Thyroid gland (tissue), 4 donors: ENCODE measurements at places on chromosomes 12 and 14.

DNA sequence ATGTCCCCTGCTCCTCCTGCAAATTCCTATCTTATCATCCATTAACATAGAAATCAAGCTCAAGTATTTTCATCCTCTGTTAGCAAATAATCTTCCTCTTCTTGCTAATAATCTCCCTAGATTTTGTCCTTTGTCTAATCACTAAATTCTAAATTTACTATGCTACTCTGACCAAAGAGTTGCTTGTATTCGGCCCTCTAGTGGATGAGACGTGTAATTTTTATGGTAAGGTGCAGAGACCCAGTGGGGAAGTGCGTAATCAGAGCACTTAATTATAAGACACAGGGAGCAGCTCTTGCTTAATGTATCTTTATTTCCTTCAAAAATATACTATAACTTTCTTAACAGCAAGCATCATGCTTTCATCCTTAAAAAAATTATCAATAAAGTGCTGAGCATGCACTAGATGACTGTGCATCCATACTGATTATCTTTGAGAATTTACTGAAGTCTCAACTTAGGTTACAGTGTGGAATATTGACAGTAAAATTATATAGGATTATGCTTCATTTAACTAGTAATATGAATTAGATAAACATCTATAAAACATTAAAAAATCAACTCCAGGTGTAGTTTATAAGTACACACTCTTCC lies 212.6 kb downstream of the SLC16A7 start:
- no peaks in the 10 kb centered on the region for H3K4me1 ChIP-seq
- no peaks in the 10 kb centered on the region for H3K27me3 ChIP-seq
- DNase-seq = no peak

- no peak overlapping the region for H3K27ac ChIP-seq
- H3K27me3 ChIP-seq = no peaks in the 10 kb centered on the region
- no peaks in the 10 kb centered on the region for H3K4me1 ChIP-seq
- no peak overlapping the region for H3K4me3 ChIP-seq
- no peaks in the 10 kb centered on the region for H3K36me3 ChIP-seq
- no peak for DNase-seq
Measured at GRCh38 chr12:12779529-12779928, 5.9 kb upstream of the APOLD1 start.

- H3K36me3 ChIP-seq = no peaks in the 10 kb centered on the region
- H3K4me3 ChIP-seq = no peak overlapping the region
- no peaks in the 10 kb centered on the region for H3K27me3 ChIP-seq
- H3K4me1 ChIP-seq = no peaks in the 10 kb centered on the region
- no peak overlapping the region for H3K27ac ChIP-seq
- DNase-seq = peak; percentile 89
Measured at GRCh38 chr12:219891-220352, 6.0 kb upstream of the SLC6A12 start.

- H3K4me1 ChIP-seq = peaks cover 45% of the 10 kb centered on the region
- peaks cover 35% of the 10 kb centered on the region for H3K36me3 ChIP-seq
- H3K4me3 ChIP-seq = no peak overlapping the region
- no peaks in the 10 kb centered on the region for H3K27me3 ChIP-seq
Measured at GRCh38 chr12:54409267-54409666, 9.8 kb downstream of the ITGA5 start.

- H3K27ac ChIP-seq = no peak overlapping the region
- H3K27me3 ChIP-seq = no peaks in the 10 kb centered on the region
- no peak for DNase-seq
- no peaks in the 10 kb centered on the region for H3K36me3 ChIP-seq
Measured at GRCh38 chr12:117298191-117298590, 63.2 kb downstream of the NOS1 start.

- DNase-seq = no peak
- H3K27me3 ChIP-seq = no peaks in the 10 kb centered on the region
- no peak overlapping the region for H3K27ac ChIP-seq
- no peak overlapping the region for H3K4me3 ChIP-seq
Measured at GRCh38 chr14:91339671-91340369, 77.8 kb downstream of the CCDC88C start.

DNA sequence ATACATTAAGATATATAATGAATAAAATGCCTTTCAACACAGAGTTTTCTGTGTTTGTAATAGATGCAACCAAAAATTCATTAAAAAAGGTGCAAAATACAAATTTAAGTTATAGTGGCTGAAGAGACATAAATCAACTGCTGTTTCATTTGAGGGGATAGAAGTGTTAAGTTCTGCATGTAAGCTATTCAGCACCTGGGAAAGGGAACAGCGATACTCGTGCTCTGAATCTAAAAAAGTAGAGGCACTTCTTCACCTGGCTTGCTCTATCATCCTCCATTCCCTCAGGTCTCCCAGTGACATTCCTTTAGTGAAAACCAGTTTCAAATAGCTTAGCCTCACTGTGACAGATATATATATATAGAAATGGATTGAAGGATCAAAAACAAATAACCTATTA lies 222.6 kb downstream of the ACSS3 start:
- H3K4me1 ChIP-seq = no peaks in the 10 kb centered on the region
- H3K27ac ChIP-seq = no peak overlapping the region
- no peaks in the 10 kb centered on the region for H3K27me3 ChIP-seq
- H3K4me3 ChIP-seq = no peak overlapping the region

- no peaks in the 10 kb centered on the region for H3K27me3 ChIP-seq
- H3K4me3 ChIP-seq = peak within 1 kb of the TSS; percentile 16
- H3K4me1 ChIP-seq = peaks cover 7% of the 10 kb centered on the region
- no peaks in the 10 kb centered on the region for H3K36me3 ChIP-seq
- H3K27ac ChIP-seq = peak within 1 kb of the TSS; percentile 68
- DNase-seq = peak; percentile 10
Measured at GRCh38 chr12:14961466-14962152, at the start of gene ARHGDIB. Gene ARHGDIB, minus strand, starts transcription at chr12:14961601. Its CDS starts 10,889 bp downstream, at chr12:14950712.

- H3K4me3 ChIP-seq = no peak overlapping the region
- peak overlapping the region; percentile 32 for H3K27ac ChIP-seq
- peak; percentile 24 for DNase-seq
- H3K4me1 ChIP-seq = no peaks in the 10 kb centered on the region
Measured at GRCh38 chr12:79595273-79595672, 95.5 kb downstream of the PAWR start.

DNA sequence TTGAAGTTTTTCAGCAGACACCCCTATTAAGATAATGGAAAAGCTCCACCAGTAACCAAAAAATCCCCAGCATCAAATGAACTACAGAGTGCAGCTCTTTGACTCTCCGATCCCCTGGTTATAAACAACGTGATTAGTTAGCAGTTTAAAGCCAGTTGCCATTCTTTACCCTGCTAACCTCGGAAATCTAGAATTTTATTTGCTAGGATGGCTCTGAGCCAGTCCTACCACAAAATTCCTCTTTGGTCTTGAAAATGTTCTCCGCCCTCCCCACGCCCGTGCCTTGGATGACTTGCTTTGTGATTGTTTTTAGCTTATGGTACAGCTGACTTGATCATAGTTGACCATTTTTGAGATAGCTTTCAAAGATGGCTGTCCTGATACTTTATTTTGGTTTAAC lies 1.2 kb downstream of the KLHDC2 start:
- peak overlapping the region; percentile 100 for H3K27ac ChIP-seq
- H3K36me3 ChIP-seq = no peaks in the 10 kb centered on the region
- no peaks in the 10 kb centered on the region for H3K27me3 ChIP-seq
- peak; percentile 46 for DNase-seq
- H3K4me1 ChIP-seq = peaks cover 33% of the 10 kb centered on the region

GRCh38 chr12:123070267-123071081 lies 80.4 kb downstream of the PITPNM2 start:
- H3K4me1 ChIP-seq = peaks cover 14% of the 10 kb centered on the region
- no peak overlapping the region for H3K4me3 ChIP-seq
- no peaks in the 10 kb centered on the region for H3K36me3 ChIP-seq
- H3K27ac ChIP-seq = peak overlapping the region; percentile 17
- no peaks in the 10 kb centered on the region for H3K27me3 ChIP-seq

- H3K4me1 ChIP-seq = no peaks in the 10 kb centered on the region
- H3K36me3 ChIP-seq = no peaks in the 10 kb centered on the region
- no peak overlapping the region for H3K4me3 ChIP-seq
- H3K27ac ChIP-seq = no peak overlapping the region
- DNase-seq = no peak
Measured at GRCh38 chr14:92626041-92626440, 112.5 kb downstream of the RIN3 start.

DNA sequence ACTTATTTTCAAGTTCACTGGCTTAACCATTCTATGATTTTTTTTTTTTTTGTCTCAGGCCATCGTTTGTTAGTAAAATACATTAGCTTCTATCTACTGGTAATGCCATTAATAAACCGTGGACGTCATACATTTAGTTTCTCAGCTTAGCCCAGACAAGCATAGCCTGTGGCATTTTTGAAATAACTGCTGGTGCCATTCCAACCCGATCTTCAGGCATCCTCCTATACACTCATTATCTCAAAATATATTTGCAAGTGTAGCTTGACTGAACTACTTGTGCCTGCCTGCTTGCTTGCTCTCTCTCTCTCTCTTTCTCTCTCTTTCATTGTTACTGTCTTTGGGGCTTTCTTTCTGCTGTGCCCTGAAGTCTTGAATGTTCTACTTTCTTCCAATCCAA lies 12.7 kb upstream of the MBIP start:
- no peak overlapping the region for H3K27ac ChIP-seq
- DNase-seq = no peak
- no peaks in the 10 kb centered on the region for H3K36me3 ChIP-seq
- H3K4me3 ChIP-seq = no peak overlapping the region
- H3K27me3 ChIP-seq = no peaks in the 10 kb centered on the region

- H3K27ac ChIP-seq = no peak overlapping the region
- no peak for DNase-seq
- no peak overlapping the region for H3K4me3 ChIP-seq
Measured at GRCh38 chr14:101031721-101032120, 128.2 kb upstream of the RTL1 start.
